ENCODE measurements at places on chromosomes 5 and 9. TPM values are rescaled to one million over a fixed set of nuclear protein-coding genes. Genes with fewer than 3 reads are reported as not detected.
A peak's percentile ranks its signal among the peaks of the same experiment; 100 is the strongest.

DNA sequence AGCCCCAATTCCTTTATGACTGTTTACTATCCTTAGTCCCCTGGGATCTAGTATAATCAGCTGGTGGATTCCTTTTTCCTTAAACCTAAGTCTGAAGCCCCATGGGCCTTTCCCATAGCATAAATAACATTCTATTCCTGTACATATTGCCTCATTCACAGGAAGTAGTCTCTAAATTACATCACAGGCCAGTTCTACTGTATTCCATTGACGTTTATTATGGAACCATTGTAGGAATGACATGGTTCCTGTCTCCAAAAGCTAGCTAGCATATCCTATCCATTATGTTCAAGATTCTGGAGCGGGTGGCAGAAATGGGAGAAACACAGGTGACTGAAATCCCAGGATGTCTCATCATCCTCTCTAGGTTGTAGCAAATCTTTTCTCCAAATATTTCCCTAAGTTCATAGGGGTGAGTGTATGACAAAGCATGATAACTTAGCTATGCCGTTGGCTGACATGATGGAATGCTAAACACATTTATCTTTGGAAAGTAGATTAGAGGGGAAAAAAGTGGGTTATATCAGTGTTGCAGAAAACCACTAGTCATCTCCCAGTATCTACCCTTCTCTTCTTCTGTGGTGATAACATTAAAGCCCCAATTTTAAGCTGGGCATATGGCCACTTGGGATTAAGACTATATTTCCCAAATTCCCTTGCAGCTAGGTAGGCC, 140.1 kb downstream of the FGF1 start:
- H3K27me3 ChIP-seq: no peaks in the 10 kb centered on the region
- no peaks in the 10 kb centered on the region for H3K36me3 ChIP-seq
- H3K4me3 ChIP-seq: no peak overlapping the region
- H3K27ac ChIP-seq: peak overlapping the region; percentile 79
- no peak for DNase-seq
- H3K4me1 ChIP-seq: peaks cover 82% of the 10 kb centered on the region

DNA sequence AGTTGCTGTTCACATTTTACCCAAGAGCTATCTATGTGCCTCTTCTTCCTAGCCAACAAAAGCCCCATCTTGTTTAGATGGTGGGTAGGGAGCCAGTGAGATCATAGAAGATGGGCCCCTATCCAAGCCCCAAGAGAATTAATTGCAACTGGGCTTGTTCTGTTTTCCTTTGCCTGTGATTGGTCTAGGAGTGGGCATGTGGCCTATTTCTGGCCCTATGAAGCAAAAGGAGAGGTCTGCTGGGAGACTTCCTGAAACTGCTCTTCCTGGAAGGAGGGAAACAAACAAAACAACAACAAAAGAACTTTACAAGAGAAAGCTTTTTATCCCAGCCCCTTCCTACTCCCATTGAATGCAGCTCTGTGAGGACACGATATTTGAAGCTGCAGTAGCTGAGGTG, 32.5 kb upstream of the ALDOB start:
- DNase-seq: no peak
- H3K4me1 ChIP-seq: peaks cover 37% of the 10 kb centered on the region
- H3K27ac ChIP-seq: no peak overlapping the region
- H3K4me3 ChIP-seq: no peak overlapping the region
- H3K36me3 ChIP-seq: peaks cover 14% of the 10 kb centered on the region

The FAM221B gene
- total RNA-seq: not detected

GRCh38 chr5:98454407-98454806, 319.1 kb upstream of the RGMB start:
- peak overlapping the region; percentile 98 for H3K27ac ChIP-seq
- no peaks in the 10 kb centered on the region for H3K27me3 ChIP-seq
- H3K4me3 ChIP-seq: peak overlapping the region; percentile 87
- H3K36me3 ChIP-seq: peaks cover 15% of the 10 kb centered on the region
